ENCODE measurements at places on chromosomes 5 and 9.

- no peak for DNase-seq
These were observed 69.8 kb downstream of the EQTN start for GRCh38 chr9:27227192-27227591.

DNA sequence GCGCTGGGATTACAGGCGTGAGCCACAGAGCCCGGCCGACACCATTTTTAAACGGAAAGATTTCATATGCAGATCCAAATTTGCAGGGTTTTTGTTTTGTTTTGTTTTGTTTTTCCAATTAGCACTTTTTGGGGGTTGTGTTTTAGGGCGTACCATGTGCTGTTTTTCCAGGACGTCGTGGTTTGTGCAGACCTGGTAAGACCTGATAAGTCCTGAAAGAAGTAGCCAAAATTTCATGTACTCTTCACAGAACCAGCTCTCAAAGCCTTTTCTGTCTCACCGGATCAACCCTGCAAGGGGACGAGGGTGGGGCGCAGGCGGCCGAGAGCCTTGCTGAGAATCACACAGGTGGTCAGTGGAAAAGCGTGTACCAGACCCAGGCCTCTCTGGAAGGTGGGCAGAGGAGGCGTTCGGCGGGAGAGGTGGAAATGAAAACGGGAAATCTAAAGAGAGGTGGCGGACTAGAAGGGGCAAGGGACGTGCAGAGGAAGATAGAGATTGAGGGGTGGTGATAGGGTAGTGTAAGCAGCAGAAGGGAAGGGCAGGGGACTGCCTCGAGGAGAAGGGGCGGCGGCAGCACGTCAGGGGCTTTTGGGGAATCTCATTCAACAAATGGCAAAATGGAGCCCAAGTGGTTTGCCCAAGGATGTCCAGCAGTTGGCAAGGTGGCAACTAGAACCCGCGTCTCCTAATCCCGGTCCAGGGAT lies 1.1 kb upstream of the FAF2 start:
- DNase-seq: no peak

DNA sequence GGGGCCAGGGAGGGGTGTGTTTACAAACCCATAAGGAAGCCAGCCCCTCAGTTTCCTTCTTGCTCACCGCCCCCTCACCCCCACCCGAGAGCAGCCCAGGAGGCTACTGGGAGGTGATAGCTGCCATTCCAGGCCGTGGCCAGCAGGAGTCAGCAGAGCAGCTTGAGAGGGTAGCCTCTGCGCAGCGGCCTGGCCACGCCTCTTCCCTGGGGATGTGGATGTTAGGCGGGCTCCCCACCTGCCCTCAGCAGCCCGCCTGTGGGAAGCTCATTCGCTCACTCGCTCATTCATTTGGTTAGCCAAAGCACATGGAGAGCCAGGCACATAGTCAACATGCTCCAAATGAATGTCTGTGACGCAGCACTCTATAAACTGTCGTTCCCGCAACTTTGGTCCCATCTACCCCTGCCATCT lies 6.1 kb upstream of the DPM2 start:
- peak; percentile 46 for DNase-seq

DNA sequence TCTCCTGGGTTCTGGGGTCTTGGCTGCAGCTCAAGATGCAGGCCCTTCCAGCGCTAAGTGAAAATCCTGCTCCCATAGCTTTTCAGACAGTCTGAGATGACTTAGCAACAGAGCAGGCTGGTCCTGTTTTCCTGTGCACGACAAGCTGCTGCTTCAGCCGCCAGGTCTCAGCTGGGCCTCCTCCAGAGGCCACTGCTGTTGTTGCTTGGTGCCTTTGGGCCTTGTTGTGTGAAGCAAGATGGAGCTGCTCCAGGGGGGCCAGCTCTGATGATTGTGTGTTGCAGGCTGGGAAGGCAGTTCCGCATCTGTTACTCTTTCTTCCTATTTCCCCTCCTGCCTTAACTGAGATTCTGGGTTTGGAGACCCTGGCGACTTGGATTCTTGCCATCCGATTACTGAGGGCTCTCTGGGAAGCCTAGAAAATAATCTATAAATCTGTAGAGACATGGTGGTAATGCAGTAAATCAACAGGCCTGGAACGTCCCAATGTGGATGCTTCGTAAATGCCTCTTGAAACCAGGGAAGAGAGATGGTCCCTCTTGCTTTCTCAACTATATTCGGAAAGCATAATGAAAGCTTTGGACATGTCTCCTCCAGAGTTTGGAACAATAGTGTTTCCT lies 3.2 kb downstream of the MAP1B start:
- no peak for DNase-seq

DNA sequence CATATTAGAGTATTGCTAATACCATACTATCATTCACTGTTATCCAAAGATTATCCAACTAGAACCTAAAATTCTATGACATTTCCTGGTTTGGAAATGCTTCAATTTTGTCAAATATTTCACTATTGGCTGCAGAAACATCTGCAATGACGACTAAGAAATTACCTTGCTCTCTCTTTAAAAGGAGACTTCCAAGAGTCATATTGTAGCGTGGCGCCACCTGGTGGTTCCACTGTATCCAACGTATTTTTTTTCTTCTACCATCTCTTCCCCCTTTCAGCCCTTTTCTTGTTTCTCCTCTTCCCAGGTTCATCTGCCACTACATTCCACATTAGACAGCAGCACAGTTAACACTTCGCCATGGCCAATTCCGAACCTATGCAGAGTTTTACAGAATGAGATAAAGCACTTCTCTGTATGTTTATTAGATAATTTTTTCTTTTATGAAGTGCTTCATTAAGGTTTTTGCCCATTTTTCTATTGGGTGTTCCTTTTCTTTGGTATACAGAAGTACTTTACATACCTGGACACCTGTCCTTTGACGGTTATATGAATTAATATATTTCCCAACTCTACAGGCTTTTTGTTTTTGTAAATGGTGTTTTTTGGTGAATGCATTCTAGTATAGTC lies 153.5 kb downstream of the CDC42SE2 start:
- DNase-seq: peak; percentile 28
